ENCODE measurements at places on chromosomes 5 and 9.

- DNase-seq = no peak
Measured at GRCh38 chr5:173454361-173454735, 126.1 kb upstream of the STC2 start.

GRCh38 chr5:31692561-31693221 lies 53.8 kb downstream of the PDZD2 start:
- no peak for DNase-seq

- no peak for DNase-seq
Measured at GRCh38 chr9:107214915-107215314, 68.2 kb upstream of the RAD23B start.

GRCh38 chr5:160071516-160071915 lies 47.7 kb downstream of the PWWP2A start:
- DNase-seq = no peak

GRCh38 chr5:178110-178509 lies 13.2 kb upstream of the LRRC14B start:
- peak; percentile 94 for DNase-seq

GRCh38 chr9:133783331-133783731 lies 45.2 kb upstream of the SARDH start:
- no peak for DNase-seq

DNA sequence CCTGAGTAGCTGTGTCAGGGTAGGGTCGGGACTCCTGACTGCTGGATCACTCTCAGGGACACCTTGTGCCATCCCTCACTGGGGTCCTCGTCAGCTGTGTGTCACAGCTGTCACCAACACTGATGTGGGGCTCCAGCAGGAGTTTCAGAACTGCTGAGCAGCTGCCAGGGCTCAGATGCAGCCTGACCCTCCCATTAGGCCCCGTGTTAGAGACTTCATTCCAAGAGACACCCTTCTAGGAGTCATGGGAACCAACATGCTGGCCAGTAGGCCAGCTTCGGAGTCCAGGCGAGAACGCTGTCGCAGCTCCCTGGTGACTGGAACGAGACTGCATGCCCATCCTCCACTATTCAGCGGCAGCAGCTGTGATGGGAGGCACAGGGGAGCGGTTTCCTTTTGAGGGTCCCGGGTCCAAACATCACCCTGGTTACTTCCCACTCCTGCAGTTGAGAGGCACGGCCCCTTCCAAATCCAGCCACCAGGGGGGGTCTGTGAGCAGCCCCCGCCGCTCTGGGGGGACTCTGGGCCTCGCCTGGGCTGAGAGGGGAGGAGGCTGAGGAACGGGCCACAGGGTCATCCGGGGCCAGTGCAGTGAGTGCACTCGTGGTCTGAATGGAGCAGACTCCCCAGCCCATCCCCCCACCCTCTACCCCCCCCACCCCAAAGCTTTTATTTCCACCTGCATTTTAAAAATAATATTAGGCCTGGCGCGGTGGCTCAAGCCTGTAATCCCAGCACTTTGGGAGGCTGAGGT lies 12.6 kb upstream of the TCF7 start:
- no peak for DNase-seq

DNA sequence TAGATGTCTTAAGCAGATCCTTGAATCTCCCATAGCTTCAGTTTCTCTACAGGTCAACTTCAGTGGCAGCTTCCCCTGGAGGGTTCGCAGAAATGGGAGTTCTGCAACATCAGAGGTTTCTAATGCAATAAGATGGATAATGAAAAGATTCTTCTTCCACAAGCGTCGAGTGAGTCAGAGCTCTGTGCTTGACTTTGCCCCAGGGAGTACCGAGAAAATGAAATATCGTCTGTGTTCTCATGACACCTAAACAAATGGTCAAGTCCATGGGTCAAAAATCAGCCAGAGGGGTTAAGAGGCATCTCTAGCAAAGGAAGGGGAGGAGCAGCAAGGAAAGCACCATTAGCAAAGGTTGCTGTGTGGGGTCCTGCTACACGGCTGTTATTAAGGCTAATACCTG lies 3.2 kb upstream of the ADRA1B start:
- no peak for DNase-seq

GRCh38 chr5:115455301-115455707 lies 89.3 kb downstream of the FEM1C start:
- no peak for DNase-seq

DNA sequence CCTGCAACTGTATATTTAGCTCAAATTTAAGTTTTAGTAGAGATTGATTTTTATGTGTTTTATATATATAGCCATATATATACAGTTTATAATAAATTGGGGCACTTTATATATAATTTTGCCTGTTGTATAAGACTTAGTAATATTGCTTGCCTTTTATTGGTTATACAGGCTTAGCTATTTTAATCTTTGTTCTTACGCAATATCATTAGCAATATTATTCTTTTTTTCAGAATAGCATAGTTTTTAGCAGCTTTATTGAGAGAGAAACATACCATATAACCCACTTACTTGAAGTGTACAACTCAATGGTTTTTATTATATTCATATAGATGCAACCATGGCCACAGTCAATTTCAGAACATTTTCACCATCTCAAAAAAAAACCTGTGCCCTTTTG lies 28.0 kb downstream of the CDO1 start:
- no peak for DNase-seq

GRCh38 chr9:71791875-71792274 lies 23.6 kb upstream of the CEMIP2 start:
- no peak for DNase-seq
